Activated CD8-positive, alpha-beta memory T cell treated with anti-CD3 and anti-CD28 coated beads for 1 hour (primary cell): ENCODE measurements at places on chromosomes 16 and 17.

- no peak for DNase-seq
Observed at GRCh38 chr16:57527610-57528360, 8.6 kb downstream of the CCDC102A start.

- DNase-seq: no peak
Observed at GRCh38 chr17:35051579-35052240, 11.8 kb downstream of the RFFL start.

- no peak for DNase-seq
Observed at GRCh38 chr17:40106760-40107521, 6.6 kb upstream of the NR1D1 start.

DNA sequence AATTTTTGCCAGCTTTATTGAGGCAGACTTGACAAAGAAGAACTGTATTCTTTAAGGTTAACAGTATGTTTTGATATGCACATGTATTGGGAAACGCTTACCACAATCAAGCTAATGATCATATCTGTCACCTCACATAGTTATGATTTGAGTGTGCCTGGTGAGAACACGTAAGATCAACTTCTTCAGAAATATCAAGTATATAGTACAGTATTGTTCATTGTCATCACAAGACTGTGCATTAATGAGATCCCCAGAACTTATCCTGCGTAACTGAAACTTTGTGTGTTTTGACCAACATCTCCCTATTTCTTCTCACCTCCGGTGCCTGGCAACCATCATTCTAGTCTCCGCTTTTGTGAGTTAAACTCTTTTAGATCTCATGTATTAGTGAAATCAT, 756.4 kb upstream of the EEF2KMT start:
- DNase-seq: no peak

- no peak for DNase-seq
Observed at GRCh38 chr17:78624324-78625151, 47.3 kb upstream of the DNAH17 start.

GRCh38 chr17:18374216-18374615, 3.4 kb upstream of the EVPLL start:
- DNase-seq: no peak

- DNase-seq: no peak
Observed at GRCh38 chr17:33944412-33944811, 310.7 kb upstream of the CCL2 start.
